ENCODE measurements at places on chromosomes 6 and 20.

DNA sequence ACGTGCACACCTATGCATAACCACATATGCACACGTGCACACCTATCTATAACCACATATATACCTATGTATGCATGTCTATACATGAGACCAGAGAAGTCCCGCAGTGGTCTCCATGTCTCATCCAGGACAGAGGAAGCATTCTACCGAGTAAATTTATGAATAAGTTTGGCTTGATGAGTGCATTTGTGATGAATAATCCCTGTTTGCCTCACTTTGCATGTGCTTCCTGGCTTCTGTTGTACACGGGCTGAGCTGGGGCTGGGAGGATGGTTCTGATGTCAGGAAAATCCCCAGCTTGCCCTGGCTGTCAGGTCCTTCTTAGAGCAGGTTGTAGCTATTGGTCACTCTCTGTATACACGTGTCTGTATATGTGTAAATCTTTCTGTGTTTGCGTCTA lies 157.6 kb upstream of the RPS6KA2 start:
- no peak for DNase-seq

- no peak for DNase-seq
Observed at GRCh38 chr6:159510141-159510540, 182.9 kb downstream of the SOD2 start.

DNA sequence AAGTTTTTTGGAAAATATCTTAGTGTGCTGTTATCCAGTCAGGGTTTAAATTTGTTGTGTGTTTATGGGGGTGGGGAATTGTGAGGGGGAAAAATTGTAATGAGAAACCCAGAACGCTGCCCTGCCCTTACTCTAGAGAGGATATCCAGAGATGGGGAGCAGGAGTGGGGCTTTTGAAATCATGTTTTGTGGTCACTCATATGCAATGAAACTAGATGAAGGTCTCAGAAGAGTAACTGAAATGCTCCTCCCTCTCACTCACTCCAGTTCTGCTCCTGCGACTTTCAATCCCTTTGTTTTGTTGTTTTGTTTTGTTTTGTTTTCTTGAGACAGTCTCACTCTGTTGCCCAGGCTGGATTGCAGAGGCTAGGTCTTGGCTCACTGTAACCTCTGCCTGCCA lies 100.0 kb downstream of the CRYBG1 start:
- no peak for DNase-seq

GRCh38 chr6:62894114-62894513 lies 317.2 kb upstream of the FKBP1C start:
- no peak for DNase-seq

GRCh38 chr20:61274326-61274725 lies 22.3 kb downstream of the CDH4 start:
- no peak for DNase-seq

DNA sequence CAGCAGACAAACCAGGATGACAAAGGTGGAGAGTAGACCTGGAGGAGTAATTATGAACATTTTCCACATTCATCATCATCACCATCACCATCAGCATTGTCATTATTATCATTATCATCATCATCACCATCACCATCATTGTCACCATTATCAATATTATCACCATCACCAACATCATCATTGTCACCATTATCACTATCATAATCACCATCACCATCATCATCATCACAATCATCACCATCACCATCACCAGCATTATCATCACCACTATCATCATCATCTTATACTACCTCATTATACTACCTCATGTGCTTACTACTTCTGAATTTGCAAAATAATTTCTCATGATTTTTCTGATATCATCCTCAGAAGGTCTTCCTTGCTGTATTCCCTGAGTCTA lies 39.3 kb downstream of the FOXA2 start:
- DNase-seq, result no peak

All from NCI-H2081 (cell line).